ENCODE measurements at places on chromosomes 2 and 18. TPM values are rescaled to one million over a fixed set of nuclear protein-coding genes. Genes with fewer than 3 reads are reported as not detected.

DNA sequence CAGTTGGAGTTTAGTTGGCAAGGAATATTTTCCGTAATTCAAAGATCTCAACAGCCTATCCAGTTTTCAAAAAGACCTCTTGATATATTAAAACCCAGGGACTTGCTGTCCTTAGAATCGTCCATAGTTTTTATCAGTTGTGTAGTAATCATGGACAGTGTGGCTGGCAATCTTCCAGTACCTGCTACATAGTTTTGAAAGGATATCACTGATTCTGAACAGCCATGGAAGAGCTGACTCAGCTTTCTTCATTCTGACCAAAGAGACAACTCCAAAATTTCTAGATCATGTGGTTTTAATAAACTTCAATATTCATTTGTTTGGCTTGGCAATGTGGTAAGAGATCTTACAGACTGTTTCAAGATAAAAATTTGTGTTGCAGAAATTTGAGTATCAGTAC lies 616.7 kb downstream of the TDRD15 start:
- no peak overlapping the region for H3K4me3 ChIP-seq
- H3K27ac ChIP-seq, result no peak overlapping the region
- DNase-seq, result no peak
- no peaks in the 10 kb centered on the region for H3K36me3 ChIP-seq

GRCh38 chr2:66697366-66697765 lies 262.4 kb downstream of the MEIS1 start:
- no peaks in the 10 kb centered on the region for H3K4me1 ChIP-seq
- no peaks in the 10 kb centered on the region for H3K36me3 ChIP-seq
- peak overlapping the region; percentile 38 for H3K27ac ChIP-seq
- no peak overlapping the region for H3K4me3 ChIP-seq

DNA sequence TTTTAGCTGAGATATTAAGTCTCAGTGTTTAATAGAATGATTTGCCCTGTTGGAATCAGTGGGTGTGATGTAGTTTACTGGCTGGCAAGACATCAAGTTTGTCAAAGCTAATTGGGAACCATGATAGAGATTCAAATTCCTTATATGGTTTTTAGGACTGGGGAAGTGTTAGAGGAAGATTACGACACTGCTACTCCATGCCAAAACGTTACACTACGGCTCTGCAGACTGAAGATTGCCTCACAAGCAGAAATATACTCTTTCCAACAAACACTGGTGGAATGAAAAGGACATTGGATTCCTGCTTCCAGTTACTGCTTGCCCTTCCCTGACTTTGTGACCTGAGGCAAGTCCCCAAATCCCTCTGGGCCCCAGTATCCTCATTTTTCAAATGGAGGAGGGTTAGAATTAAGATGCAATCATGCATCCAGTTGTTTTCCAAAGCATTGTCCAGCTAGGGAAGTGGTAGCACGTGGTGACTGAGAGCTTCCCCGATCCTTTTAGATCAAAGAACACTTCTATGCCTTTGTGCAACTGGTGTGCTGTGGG lies 147.6 kb downstream of the CDC42EP3 start:
- no peak for DNase-seq
- peaks cover 18% of the 10 kb centered on the region for H3K4me1 ChIP-seq
- no peak overlapping the region for H3K4me3 ChIP-seq
- H3K27ac ChIP-seq, result peak overlapping the region; percentile 15

GRCh38 chr2:85779641-85780315 lies 26.0 kb downstream of the ATOH8 start:
- DNase-seq, result no peak
- peaks cover 57% of the 10 kb centered on the region for H3K4me1 ChIP-seq
- no peaks in the 10 kb centered on the region for H3K27me3 ChIP-seq
- no peak overlapping the region for H3K4me3 ChIP-seq
- no peak overlapping the region for H3K27ac ChIP-seq

Gene MEP1B
- total RNA-seq, result not detected

DNA sequence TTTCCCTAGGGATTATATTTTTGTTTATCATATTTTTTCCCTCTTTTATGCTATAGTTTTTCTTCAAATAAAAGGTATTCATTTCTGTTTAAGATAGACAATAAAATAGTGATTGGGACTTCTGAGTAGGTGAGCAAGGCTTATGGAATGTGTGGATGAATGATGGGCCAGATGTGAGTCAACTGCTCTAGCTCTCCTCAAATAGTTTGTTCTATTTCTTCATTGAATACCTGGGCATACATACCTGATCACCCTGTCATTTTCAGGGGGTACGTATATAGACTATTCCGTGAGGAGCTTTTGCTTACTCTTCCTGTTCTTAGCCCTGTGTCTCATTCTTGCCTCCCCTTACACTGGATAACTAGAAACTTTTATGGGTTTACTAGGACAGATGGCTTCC lies 41.9 kb downstream of the BABAM2 start:
- peaks cover 6% of the 10 kb centered on the region for H3K36me3 ChIP-seq
- no peaks in the 10 kb centered on the region for H3K4me1 ChIP-seq
- H3K27ac ChIP-seq, result no peak overlapping the region

DNA sequence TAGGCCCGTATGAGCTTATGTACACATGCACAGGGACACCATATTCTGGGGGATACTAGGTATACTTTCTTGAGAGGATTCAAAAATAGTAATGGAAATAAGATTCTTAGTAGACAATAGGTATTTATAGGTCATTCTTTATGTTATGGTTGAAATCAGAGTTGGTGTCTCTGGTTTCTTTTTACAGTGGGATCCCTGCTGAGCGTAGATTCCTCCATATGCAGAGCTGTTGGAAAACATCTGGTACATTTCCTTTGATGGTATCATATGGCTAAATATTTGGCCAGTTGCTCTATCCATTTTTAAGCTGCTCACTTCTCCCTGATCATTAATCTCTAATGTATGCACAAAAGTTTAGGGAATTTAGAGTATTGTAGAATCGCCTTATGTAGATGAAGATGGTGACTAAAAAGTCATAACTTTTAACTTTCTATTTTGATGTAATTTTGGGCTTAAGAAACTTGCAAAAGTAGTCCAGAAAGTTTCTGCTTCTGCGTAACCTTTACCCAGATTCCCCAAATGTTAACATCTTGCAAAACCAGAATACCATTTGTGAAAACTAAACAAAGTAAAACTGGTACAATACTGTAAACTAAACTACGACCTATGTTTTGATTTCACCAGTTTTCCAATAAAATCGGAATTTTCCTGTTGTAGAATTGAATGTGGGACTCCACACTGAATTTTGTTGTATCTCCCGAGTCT lies 5.4 kb downstream of the ARHGAP28 start:
- H3K27ac ChIP-seq, result no peak overlapping the region
- no peaks in the 10 kb centered on the region for H3K27me3 ChIP-seq
- DNase-seq, result no peak
- H3K36me3 ChIP-seq, result no peaks in the 10 kb centered on the region
- no peak overlapping the region for H3K4me3 ChIP-seq

GRCh38 chr2:101985101-101985792 lies 6.5 kb upstream of the IL1R2 start:
- H3K27me3 ChIP-seq, result peaks cover 4% of the 10 kb centered on the region
- no peaks in the 10 kb centered on the region for H3K36me3 ChIP-seq
- no peak overlapping the region for H3K27ac ChIP-seq
- no peak for DNase-seq
- no peak overlapping the region for H3K4me3 ChIP-seq

GRCh38 chr2:8488001-8488738 lies 193.7 kb upstream of the ID2 start:
- peak overlapping the region; percentile 30 for H3K4me3 ChIP-seq
- no peaks in the 10 kb centered on the region for H3K27me3 ChIP-seq
- peak overlapping the region; percentile 38 for H3K27ac ChIP-seq
- DNase-seq, result no peak

DNA sequence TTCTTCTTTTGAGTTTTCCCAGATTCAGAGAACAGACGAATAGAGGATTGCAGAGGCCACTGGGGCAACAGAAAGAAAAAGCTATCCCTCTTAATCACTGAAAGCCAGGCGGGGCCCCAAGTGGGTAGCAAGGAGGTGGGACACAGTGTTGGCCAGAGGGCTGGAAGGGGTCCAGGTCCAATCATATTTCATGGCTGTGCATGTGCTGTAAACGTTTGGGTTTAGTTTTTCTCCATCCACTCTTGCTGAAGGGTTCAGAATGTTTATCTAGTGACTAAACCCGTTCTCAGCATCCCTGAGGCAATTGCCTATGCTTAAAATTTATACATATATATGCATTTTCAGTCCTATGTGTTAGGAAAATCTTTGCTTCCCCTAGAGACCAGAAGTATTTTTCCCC lies 99.4 kb upstream of the EPHA4 start:
- H3K27ac ChIP-seq, result no peak overlapping the region
- no peaks in the 10 kb centered on the region for H3K36me3 ChIP-seq
- no peaks in the 10 kb centered on the region for H3K27me3 ChIP-seq

GRCh38 chr2:238238766-238239542 lies 884 bp downstream of the HES6 start:
- H3K27me3 ChIP-seq, result peaks cover 13% of the 10 kb centered on the region
- DNase-seq, result peak; percentile 63
- H3K4me3 ChIP-seq, result peak overlapping the region; percentile 66
- H3K27ac ChIP-seq, result no peak overlapping the region
- peaks cover 13% of the 10 kb centered on the region for H3K4me1 ChIP-seq

Gene HADHB
- total RNA-seq, result 119 TPM

DNA sequence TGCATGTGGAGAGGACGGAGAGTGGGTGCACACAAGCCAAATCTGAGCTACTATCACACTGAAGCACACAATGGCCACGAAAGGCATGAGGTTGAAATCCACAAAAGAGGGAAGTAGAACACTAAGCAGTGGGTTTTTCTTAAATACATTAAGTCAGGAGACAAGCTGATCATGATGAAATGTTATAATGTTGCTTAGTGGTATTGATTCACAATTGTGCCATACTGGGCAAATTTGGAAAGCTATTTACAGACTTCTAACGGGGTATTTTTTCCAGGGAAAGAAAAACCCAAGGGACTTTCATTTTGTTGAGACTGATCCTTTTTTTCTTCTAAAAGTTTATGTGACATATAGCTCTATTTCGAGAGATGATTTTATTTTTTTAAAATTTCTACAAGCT lies 100.8 kb upstream of the CNGA3 start:
- no peak overlapping the region for H3K4me3 ChIP-seq
- no peak for DNase-seq
- H3K4me1 ChIP-seq, result no peaks in the 10 kb centered on the region
- no peaks in the 10 kb centered on the region for H3K27me3 ChIP-seq

Gene SFTPB
- total RNA-seq, result 12,584 TPM

GRCh38 chr2:74292751-74293150 lies 50.5 kb downstream of the SLC4A5 start:
- H3K4me1 ChIP-seq, result peaks cover 19% of the 10 kb centered on the region
- H3K36me3 ChIP-seq, result no peaks in the 10 kb centered on the region
- DNase-seq, result no peak
- H3K27ac ChIP-seq, result peak overlapping the region; percentile 56
- H3K4me3 ChIP-seq, result no peak overlapping the region
- no peaks in the 10 kb centered on the region for H3K27me3 ChIP-seq

Gene SLC11A1
- 419 TPM for total RNA-seq

Gene CFAP221
- 33.9 TPM for total RNA-seq

DNA sequence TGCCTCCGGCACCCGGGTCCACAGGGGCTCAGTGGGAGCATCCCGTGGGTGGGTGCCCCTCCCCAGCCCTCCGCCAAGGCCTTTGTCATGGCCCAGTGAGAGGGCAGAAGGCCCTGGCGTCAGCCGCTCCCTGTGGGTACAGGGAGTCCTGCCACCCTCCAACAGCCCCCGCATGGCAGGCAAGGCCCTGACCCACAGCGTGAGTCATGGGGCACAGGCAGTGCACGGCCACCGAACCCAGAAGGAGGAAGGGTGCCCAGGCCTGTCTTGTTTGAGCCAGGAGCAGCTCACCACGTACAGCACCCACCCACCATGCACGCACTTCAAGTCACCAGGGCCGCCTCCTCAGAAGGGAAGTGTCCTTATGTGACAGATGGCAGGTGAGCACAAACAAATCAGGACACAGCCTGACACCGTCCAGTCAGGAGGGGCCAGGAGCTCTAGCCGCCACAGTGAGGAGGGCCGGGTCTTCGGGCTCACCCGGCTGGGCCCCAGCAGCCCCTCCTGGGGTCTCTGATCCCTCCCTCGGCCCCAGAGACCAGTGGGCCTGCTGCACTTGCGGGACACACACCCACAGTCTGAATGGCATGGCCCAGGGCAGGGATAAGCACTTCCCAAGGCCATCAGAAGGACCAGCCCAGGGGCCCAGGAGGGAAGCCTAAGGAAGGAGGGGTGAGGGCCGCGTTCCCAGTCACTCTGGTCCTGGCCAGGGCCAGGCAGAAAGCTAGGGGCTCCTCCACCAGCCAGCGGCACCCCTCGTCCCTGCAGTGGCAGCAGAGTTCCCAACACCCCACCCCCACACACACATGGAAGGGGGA lies 25.8 kb downstream of the BIN1 start:
- H3K4me3 ChIP-seq, result peak overlapping the region; percentile 39
- H3K27ac ChIP-seq, result peak overlapping the region; percentile 83
- peak; percentile 66 for DNase-seq
- H3K4me1 ChIP-seq, result peaks cover 68% of the 10 kb centered on the region

- H3K4me1 ChIP-seq, result no peaks in the 10 kb centered on the region
- H3K27me3 ChIP-seq, result peaks cover 5% of the 10 kb centered on the region
- H3K4me3 ChIP-seq, result no peak overlapping the region
- H3K27ac ChIP-seq, result no peak overlapping the region
These were observed 142.7 kb downstream of the CDH20 start for GRCh38 chr18:61475931-61476330.

Gene KCNIP3
- total RNA-seq, result 2.6 TPM

Gene CYTIP
- 40.5 TPM for total RNA-seq

- no peak overlapping the region for H3K27ac ChIP-seq
- no peak for DNase-seq
- H3K4me3 ChIP-seq, result peak overlapping the region; percentile 61
- H3K4me1 ChIP-seq, result peaks cover 24% of the 10 kb centered on the region
These were observed 430 bp upstream of the CELF4 start for GRCh38 chr18:37565977-37566478.

All from lower lobe of right lung (tissue), 2 donors.